CD14-positive monocyte (primary cell): ENCODE measurements at places on chromosomes 13 and 19.

GRCh38 chr13:96273196-96273595, 183.3 kb downstream of the HS6ST3 start:
- DNase-seq, result no peak

DNA sequence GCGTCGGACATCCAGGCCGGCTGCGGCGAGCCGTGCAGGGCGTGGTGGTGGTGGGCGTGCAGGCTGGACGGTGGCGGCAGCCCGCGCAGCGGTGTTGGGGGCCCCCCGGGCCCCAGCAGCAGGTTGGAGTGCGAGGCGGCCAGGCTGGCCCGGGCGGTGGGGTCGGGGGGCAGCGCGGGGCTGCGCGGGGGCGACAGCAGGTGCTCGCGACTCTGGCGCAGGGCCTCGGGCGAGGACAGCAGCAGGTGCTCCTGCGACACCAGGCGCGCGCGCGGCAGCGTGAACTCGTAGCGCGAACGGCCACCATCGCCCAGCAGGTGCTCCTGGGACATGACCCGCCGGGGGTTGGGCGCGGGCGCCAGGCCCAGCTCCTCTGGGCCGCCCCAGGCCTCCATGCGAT, 9.8 kb downstream of the SHISA7 start:
- no peak for DNase-seq

GRCh38 chr19:7982651-7983099, 22.8 kb downstream of the ELAVL1 start:
- no peak for DNase-seq

- no peak for DNase-seq
Measured at GRCh38 chr13:91520952-91521351, 122.5 kb downstream of the GPC5 start.

GRCh38 chr13:109700176-109700575, 86.2 kb downstream of the IRS2 start:
- no peak for DNase-seq

GRCh38 chr19:41373993-41374392, 2.3 kb upstream of the TMEM91 start:
- no peak for DNase-seq

DNA sequence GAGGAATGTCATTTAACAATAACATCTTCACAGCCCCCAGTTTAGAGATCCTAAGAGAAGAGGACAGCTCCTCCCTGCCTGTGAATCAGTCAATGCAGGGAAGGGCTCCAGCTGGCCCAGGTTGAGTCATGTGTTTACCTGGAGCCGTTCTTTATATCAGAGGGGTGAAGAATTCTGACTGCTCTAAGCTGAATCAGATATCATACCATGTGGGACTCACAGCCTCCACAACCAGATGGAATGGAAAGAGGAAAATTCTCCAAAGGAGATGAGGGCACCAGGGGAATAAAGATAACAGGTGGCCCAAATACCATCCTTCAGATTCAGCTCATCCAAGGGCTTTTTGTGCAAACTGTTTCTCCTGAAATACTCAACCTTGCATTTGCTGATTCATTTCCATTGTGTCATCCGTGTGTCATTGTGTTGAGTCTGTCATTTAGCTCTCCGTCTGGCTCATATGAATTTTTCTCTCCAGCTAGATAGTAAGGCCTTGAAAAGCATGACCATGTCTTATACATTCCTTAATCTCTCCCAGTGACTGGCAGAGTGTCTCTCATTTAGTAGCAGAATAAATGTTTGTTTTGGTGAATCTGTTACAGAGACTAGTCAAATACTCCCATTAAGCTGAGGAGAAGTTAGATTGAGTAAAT, 217.9 kb downstream of the RFC3 start:
- no peak for DNase-seq

DNA sequence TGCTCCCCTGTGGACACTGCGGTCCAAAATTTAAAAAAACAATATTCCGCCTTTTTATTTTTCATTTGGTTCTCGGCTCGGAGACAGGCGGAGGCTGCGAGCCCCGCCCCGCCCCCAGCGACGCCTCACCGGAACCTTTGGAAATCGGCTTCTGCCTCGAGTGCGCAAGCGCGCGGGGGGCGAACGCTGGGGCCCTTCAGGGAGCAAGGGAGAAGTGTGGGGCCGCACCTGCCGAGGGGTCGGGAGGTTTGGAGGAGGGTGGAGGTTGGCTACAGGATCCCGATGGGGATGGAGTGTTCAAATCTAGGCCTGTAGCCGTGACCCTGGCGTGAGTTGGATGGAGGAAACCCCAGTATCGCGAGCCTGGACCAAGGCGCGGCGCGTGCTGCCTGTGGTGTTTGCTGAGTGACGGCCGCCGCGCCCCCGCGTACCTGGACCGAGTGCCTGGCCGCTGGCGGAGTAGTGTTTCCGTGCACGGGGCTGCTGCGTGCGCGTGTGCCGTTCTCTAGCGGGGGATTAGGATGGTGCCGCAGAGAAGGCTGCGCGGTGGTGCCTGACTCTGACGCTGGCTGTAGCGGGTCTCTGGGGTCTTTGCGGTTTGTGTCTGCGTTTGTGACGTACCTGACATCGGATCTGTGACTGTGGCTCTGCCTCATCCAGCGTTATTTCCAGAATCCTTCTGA, 565 bp upstream of the ZFP30 start:
- DNase-seq, result peak; percentile 55

- no peak for DNase-seq
Measured at GRCh38 chr13:112325142-112325808, 50.9 kb upstream of the SPACA7 start.

- DNase-seq, result peak; percentile 71
Measured at GRCh38 chr19:1064661-1065605, 2.0 kb upstream of the ARHGAP45 start.

- no peak for DNase-seq
Measured at GRCh38 chr13:27250833-27251165, 559 bp upstream of the RPL21 start.

- peak; percentile 5 for DNase-seq
Measured at GRCh38 chr19:55112777-55113569, 4.5 kb downstream of the PPP1R12C start.
